ENCODE measurements at places on chromosomes 4 and X. TPM values are rescaled to one million over a fixed set of nuclear protein-coding genes. Genes with fewer than 3 reads are reported as not detected.

ZFP92 gene
- total RNA-seq, result 1.6 TPM

IL1RAPL1 gene
- total RNA-seq, result 5.9 TPM

PRKG2 gene
- total RNA-seq, result under 0.01 TPM

SPANXA2 gene
- total RNA-seq, result not detected

WAS gene
- total RNA-seq, result 0.46 TPM

HCCS gene
- 23.1 TPM for total RNA-seq

ITM2A gene
- 2.7 TPM for total RNA-seq

EPGN gene
- total RNA-seq, result 0.32 TPM

F8A2 gene
- total RNA-seq, result not detected

AFF2 gene
- not detected for total RNA-seq

SLITRK2 gene
- total RNA-seq, result not detected

CT55 gene
- not detected for total RNA-seq

MED12 gene
- 12.0 TPM for total RNA-seq

DUX4 gene
- total RNA-seq, result not detected

FBXW7 gene
- total RNA-seq, result 123 TPM

STPG2 gene
- not detected for total RNA-seq

CRMP1 gene
- not detected for total RNA-seq
